Activated CD4-positive, CD25-positive, alpha-beta regulatory T cell treated with anti-CD3 and anti-CD28 coated beads, Interleukin-2, amount 50 U/mL, for 16 hours (primary cell): ENCODE measurements at places on chromosomes 12 and 14.
A peak's percentile ranks its signal among the peaks of the same experiment; 100 is the strongest.

DNA sequence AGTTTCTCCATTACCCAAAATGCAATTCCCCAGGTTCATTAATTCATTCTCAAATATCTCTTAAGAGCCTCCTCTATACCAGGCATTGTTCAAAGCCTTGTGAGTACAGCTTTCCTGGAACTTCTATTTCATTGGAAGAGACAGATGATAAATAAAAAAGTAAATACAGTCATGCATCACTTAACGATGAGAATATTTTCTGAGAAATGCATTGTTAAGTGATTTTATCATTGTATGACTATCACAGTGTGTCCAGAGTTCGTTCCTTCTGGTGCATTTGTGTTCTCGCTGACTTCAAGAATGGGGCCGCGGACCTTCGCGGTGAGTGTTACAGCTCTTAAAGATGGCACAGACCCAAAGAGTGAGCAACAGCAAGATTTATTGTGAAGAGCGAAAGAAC is 66.0 kb downstream of the ANO4 start:
- no peak for DNase-seq

DNA sequence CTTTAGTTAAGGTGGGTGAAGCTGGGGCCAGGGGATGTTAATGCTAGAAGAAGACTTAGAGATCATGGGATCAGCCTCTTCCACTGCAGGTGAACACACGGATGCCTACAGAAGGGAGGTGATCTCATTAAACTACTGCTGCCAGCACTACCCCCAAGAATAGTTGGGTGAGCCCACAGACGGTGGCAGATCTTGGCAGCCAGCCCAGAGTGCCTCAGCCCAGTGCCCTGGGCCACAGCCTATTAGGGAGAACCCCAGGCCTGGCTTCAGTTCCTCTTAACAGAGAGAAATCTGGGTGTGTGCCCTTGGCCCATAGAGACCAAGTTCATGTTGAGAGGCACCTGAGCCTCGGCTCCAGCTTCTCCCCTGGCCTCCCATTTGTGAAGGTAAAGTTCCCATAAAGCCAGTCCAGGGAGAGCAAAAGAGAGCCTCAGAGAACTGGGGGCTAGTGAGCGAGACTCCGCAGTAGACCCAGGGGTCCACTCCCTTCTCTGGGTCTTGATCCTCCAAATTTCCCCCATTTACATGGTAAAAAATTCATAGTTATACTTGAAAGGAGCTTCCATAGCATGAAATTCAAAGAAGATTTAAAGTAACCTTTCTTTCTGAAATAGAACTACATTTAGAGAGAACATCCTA is 125.0 kb upstream of the CCND2 start:
- DNase-seq: peak; percentile 17

DNA sequence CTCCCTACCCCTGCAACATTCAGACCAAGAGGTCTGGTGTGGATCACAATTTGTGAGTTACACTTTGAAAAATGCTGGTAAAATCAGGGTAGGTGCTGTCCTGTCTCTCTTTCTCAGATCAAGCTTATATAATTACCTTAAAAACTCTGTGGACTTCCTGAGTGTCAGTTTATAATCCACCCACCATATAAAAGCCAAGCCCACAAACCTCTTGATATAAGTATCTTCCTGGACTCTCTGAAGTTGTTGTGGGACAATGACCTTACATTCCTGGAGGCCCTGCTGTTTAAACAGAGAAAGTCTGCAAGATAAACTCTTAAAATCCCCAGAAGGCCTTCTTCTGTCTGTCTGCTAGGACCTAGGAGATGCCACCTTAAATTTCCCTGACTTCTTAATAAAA is 11.4 kb upstream of the KTN1 start:
- DNase-seq: no peak

- no peak for DNase-seq
Measured at GRCh38 chr14:101188571-101188915, 285.0 kb upstream of the RTL1 start.

DNA sequence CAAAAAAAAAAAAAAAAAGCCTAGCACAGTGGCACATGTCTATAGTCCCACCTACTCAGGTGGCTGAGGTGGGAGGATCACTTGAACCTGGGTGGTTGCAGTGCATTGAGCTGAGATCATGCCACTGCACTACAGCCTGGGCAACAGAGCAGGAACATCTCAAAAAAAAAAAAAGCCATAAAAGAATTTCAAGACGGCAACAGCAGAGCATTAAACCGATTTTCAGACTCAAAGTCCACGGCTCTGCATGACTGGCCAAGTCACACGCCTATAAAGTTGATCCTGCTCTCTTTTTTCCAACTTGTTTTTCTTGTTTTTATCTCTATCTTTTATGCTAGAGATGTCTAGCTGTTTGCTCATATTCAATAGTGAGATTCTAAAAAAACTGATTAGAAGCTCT is 45.3 kb downstream of the FBXO34 start:
- DNase-seq: no peak

- no peak for DNase-seq
Measured at GRCh38 chr14:22255017-22255950, 333.7 kb downstream of the DAD1 start.

GRCh38 chr14:78674820-78675219 is 504.6 kb downstream of the NRXN3 start:
- no peak for DNase-seq

DNA sequence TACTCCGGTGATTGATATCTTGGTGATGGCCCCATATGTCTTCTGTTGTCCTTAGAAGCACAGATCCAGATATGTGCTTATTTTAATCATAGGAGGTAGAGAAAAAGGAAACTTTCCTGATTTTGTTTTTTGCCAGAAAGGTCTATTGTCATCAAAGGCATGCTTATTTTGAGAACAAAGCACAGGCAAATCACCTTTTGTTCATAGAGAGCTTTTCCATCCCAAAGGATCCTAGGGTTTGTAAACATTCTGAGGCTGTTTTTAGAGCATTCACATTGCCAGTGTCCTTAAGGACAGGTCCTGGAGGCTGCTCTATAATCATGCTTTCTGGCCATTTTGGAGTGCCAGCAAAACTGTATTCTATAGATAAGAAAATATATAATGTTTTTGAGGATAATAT is 148.5 kb upstream of the SEL1L start:
- DNase-seq: no peak

DNA sequence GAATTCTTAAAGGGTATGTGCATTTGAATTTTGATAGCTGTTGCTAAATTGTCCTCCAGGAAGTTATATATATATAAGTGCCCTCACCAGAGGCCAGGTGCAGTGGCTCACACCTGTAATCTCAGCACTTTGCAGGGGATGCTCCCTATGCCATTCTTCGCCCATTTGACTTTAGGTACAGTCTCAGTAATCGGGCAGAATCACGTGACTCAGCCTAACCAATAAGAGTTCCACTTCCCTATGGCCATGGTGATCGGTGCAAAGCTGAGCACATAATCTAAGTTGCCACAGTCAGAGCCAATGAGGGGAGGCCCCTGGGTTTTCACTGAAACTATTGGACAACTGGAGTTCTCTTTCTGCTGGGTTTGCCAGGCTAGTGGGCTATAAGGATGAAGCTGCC is 274.6 kb upstream of the TBX3 start:
- DNase-seq: no peak

DNA sequence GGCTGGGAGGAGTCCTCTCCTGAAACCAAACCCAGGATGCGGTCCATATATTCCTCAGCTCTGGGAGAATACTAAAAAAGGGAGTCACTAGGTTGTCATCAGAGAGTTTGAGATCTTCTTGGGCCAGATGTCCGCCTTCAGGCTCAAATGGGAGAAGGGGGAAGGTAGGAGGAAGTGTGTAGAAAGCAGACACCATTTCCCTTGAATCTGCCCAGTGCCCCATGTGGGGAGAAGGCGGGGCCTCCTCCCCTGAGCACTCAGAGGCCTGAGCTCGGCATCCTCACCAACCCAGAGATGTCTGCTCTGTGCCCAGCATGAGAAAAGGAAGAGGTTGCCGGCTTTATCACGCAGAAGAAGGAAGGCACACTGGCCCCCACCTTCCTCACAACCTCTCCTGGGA is 37.3 kb downstream of the LTBP2 start:
- DNase-seq: no peak

- DNase-seq: no peak
Measured at GRCh38 chr12:93183940-93184671, 193.6 kb upstream of the NUDT4 start.

- DNase-seq: no peak
Measured at GRCh38 chr12:54144738-54145137, 44.0 kb downstream of the SMUG1 start.

GRCh38 chr14:99633141-99633540 is 11.8 kb upstream of the HHIPL1 start:
- no peak for DNase-seq

- DNase-seq: no peak
Measured at GRCh38 chr12:115404761-115405470, 720.9 kb upstream of the TBX3 start.

DNA sequence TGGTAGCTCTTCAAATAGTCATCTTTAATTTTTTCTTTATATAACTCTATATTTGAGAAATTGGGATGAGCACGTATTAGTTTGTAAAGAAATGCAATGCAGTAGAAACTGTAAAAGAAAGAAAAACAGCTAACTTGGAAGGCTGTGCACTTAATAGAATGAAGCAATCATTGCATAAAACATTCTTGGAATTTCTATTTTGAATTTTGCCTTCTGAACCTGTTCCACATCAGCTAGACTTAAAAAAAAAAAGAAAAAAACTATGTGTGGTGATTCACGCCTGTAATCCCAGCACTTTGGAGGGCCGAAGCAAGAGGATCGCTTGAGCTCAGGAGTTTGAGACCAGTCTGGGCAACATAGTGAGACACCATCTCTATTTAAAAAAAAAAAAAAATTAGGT is 29.4 kb downstream of the SCN8A start:
- no peak for DNase-seq

GRCh38 chr14:74954232-74954946 is 1.0 kb downstream of the PGF start:
- no peak for DNase-seq
